ENCODE measurements at places on chromosomes 1 and 21.

- no peak for DNase-seq
Measured at GRCh38 chr1:209277662-209278061, 305.9 kb upstream of the CAMK1G start.

DNA sequence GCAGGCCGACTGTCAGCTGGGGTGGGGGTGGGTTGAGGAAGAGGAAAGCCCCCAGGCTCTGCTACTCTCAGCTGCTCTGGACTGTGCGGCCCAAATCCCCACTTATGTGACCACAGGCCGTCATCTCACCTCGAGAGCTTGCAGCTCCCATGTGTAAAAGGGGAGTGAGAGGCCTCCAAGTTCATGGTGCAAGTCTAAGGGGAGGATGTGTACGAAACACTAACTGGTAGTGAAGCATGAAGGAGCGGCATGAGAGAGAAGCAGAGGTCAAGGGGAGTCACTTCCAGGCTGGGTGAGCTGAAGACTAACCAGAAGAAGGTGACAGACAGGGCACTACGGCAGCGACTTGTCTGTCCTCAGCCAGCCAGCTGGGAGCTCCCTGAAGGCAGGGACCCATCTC, 43.8 kb downstream of the GLIS1 start:
- DNase-seq = no peak

DNA sequence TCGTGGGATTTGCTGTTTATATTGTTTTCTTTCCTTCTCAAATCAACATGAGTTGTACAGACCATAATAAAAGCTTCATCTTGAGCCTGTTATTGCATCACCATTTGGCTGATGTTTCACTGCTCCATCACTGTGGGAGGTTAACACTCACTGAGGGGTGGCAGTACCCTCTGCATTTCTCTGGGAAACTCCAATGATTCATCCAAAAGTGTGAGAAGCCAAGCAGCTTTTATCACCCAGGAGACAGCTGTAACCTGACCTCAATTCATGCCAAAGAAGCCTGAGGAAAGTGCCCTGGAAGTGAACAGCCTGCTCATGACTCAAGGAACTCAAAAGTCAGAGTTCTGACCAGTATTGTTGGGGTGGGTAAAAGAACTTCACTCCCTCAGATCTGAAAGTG, 84.1 kb downstream of the GPR88 start:
- DNase-seq = peak; percentile 99

GRCh38 chr1:174413632-174414031, 34.1 kb upstream of the GPR52 start:
- DNase-seq = peak; percentile 5

GRCh38 chr1:39269791-39270342, 65.4 kb downstream of the MACF1 start:
- DNase-seq = peak; percentile 46

- peak; percentile 84 for DNase-seq
Measured at GRCh38 chr1:209505044-209505443, 78.5 kb upstream of the CAMK1G start.

DNA sequence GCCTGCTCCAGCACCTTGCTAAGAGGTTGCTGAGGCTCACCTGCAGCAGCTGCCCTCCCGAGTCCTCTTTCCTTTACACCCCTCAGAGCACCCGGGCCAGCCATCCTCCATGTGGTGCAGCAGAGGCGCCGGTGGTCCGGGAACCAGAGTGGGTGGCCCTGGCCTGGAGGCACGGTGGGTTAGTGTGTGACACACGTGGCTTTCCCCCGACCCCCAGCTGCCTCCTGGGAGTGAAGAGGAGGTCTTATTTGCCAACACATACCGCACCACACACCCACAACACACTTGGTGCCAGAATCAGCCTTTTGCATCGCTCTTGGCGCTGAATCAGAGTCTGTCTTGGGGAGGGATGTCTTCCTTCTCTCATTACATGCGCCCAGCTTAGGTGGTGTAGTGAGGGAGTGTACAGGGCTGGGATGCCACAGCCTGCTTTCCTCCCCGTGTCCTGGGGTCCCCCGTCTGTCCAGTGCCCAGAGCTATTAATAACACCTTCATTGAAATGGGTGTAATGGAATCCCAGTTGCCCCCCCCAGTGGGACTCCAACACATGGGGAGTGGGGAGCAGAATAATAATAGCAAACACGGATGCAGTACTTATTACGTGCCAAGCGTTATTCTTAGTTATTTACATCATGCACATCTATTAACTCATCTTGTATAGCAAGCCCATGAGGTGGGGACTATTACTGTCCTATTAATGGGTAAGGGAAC, 38.2 kb downstream of the MAPKAPK2 start:
- DNase-seq = no peak

DNA sequence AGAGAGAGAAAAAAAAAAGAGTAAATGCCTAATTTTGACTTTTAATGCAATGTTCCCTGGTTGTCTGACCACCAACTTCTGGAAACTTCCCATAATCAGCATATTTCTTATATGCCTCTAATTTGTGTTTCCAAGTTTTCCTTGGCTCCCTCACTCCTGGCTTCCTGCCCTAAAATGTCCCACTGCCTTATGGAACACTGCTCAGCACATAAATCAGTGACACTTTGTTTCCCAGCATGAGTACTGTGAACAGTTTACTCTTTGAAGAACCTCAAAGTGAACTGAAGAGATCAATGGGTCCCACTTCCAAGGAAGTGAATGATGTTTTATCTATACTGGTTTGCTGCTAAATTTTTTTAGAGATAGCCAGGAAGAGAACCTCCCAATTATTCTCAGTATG, 271.3 kb upstream of the PRMT6 start:
- no peak for DNase-seq
